ENCODE measurements at places on chromosomes 2 and 18.

DNA sequence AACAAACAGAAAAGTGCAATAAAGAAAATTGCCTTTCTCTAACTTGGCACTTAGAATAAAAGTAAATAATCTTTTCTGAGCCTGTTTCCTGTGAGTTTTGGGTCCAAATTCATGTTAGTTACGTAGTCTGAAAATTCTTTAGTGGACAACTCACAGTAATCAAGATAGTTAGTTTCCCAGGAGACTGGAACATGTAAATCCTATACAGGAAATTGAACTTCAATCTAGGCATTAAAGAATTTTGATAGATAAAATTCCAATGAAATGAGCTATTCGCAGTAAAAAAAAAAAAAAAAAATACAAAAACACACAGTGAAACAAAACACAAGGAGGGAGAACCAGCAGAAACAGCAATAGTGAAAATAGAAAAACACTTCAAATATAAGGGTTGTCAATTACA lies 83.8 kb upstream of the REG3G start:
- DNase-seq, result no peak

GRCh38 chr2:202178346-202178958 lies 59.9 kb downstream of the SUMO1 start:
- DNase-seq, result peak; percentile 88

- DNase-seq, result no peak
Measured at GRCh38 chr2:150168595-150169236, 318.8 kb downstream of the RND3 start.

DNA sequence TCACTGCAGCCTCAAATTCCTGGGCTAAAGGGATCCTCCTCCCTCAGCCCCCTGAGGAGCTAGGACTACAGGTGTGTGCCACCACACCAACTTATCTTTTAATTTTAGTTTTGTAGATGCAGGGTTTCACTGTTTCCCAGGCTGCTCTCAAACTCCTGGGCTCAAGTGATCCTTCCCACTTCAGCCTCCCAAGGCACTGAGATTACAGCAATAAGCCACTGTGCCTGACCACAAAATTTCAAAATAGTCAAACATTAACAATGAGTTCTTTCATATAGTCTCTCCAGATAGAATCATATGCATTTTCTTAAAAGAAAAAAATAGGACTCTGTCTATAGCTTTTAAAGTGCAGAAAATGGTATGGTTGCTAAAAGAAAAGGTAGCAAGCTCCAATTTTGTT lies 24.9 kb upstream of the PID1 start:
- no peak for DNase-seq

GRCh38 chr2:183564726-183565125 lies 440.5 kb downstream of the NUP35 start:
- no peak for DNase-seq

DNA sequence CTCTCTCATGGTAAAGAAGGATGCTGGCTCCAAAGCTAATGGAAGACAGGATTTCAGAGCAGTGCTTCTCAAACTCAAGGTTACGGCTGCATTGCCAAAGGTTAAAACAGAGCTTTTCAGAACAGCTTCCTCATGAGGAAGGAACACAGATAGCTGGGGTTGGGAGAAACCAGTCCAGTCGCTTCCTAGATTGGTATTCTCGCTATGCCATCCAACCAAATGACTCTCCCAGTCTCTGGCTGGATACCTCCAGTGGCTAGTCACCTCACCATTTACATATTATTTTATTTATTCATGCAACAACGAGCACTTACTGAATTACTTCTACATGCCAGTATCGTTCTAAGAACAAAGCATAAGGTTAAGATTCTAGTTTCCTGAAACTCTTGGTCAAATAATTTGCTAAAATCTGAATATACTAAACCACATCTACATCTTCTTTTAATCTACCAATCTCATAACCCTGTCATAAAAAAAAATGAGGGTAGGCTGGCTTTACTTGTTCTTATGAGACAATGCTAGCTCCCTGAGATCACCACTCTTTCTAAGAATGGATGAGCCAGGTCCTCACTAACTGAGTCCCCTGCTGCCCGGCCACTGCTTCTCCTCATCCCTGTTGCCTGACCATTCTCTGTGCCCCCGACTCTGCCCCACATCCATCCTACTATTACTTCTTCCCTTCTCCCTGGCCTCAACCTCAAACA lies 20.4 kb downstream of the KDSR start:
- no peak for DNase-seq

DNA sequence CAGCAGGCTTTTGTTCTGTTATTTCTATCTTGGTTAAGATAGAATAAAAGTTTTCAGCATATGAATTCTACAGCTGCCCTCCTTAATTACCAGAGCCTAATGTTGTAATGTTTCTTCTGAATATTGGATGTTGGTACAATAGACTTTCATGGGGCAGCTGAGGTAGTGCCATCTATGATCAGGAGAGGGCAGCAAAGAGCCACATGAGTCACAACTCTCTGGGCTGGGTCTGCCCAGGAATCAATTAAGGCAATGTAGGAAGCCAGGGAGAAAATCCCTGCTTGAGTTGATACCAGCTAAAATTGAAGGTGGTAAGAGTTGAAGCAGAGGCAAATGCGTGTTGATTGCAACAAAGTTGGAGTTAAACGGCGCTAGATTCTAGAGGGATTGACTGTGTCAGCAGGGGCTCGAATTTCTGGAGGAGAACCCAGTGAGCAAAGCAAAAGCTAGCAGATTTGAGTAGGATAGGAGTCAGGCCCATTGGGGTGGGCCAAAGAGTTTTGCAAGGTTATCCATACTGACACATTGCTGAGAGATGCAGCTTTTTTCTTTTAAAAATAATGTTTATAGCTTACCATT lies 10.6 kb upstream of the MC5R start:
- DNase-seq, result peak; percentile 79

DNA sequence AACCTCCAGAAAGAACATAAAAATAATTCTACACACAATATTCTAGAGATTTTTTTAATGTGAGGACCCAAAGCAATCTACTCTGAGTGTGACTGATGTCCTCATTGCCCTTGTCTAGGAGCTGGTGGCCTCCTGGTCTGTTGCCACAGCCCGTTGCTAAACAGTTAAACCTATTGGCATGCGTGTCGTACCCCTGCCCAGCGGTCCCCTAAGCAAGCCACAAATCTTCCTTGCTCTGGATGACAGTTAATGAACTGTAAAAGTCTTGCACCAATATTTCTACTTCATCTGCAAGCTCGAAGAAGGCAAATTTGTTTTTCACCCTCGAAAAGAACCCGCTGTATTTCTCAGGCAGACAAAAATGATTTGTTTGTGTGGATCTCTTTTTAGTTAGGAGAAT lies 489.1 kb upstream of the MEX3C start:
- no peak for DNase-seq

GRCh38 chr2:27202854-27203253 lies 9.0 kb upstream of the ATRAID start:
- no peak for DNase-seq

DNA sequence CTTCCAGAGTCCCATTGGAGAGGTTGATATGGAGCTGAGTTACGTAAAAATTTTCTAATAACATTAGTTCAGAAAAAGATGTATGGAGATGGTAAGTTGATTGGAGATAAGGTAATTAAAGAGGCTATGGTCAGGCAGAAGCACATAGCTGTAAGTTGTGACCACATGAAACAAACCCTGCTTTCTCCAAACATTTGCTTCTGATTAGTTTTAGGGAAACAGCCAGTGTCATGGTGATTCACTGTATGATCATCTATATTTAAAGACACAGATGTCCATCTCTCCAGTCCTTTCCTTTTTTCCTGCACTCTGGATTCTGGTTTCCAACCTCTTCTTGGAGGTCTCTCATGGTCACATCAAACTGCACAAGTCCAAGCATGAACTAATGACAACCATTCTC lies 1550.8 kb upstream of the PIK3C3 start:
- DNase-seq, result no peak

DNA sequence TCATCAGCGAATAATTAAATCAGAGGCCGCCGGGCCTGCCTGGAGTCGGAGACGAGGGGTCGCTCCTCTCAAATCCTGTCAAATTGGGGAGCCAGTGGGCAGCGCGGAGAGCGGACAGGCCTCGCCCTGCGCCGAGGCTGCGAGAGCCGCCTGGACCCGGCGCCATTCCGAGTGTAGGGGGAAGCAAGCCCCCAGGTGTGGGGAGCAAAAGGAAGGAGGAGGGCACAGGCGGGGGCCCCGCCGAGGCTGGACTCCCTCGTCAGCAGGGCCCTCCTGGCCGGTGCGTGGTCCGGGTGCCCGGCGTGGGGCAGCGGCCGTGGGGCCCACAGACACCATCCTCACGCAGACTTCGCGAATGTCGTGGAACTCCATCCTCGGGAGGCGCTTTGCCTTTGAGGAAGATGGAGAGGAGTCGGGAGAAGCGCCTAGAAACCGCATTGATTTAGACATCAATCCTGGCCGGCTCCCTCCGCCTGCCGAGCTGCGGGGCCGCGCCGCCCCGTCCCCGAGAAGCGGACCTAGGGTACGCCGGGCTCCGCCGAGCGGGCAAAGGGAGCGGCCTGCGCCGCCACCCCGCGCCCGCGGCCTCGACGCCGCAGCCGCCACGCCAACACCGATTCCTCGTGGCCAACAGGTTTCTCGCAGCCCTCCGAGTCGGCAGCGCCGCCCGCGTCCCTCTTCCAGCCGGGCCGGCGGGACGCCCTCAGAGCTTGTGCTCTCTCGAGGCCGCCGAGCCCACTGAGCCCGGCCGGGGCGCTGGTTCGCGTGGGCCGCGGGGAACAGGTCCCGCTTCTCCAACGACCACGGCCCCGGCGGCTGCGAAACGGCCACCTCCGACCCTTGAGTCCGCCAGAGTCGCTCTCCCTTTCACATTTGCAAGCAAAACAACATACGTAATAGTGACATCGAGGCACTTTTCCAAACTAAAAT lies 6.7 kb upstream of the ONECUT2 start:
- no peak for DNase-seq
